NCI-H1694 treated with DMSO at 0.1 percent for 48 hours (cell line): ENCODE measurements at places on chromosomes 6 and 20.

- no peak for DNase-seq
These were observed 601.9 kb downstream of the HTR1B start for GRCh38 chr6:76861403-76861802.

GRCh38 chr20:61112515-61112914, 139.5 kb upstream of the CDH4 start:
- DNase-seq: no peak

DNA sequence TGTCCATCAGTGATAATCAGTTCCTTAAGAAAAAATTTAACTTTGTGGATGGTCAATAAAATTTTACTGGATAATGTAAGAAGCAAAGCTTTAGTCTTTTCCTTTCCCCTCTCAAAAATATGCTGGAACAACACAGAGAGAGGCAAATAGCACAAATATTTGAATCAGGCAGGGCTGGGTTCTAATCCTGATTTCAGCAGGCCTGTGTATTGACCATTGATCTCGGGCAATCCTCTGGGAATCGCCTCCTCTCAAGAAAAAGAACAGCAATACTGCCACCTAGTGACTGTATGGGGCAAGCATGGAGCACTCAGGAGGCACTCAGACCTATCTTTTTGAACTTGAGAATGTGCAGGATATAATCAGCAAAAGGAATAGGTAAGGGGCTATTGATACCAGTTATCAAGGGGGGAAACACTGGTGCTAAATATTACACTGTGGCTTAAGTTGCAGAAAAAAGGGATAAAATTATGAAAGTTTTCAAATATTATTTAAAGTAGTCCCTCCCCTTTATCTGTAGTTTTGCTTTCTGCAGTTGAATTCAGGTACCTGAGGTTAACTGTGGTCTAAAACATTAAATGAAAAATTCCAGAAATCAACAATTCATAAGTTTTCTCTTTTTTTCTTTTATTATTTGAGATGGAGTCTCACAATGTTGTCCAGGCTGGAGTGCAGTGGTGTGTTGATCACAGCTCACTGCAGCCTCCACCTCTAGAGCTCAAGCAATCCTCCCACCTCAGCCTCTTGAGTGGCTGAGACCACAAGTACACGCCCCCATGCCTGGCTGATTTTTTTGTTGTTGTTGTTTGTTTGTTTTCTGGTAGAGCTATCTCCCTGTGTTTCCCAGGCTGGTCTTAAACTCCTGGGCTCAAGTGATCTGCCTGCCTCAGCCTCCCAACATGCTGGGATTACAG, 91.8 kb upstream of the NHSL1 start:
- peak; percentile 43 for DNase-seq

- DNase-seq: no peak
These were observed 422.7 kb downstream of the CD83 start for GRCh38 chr6:14540276-14540675.

DNA sequence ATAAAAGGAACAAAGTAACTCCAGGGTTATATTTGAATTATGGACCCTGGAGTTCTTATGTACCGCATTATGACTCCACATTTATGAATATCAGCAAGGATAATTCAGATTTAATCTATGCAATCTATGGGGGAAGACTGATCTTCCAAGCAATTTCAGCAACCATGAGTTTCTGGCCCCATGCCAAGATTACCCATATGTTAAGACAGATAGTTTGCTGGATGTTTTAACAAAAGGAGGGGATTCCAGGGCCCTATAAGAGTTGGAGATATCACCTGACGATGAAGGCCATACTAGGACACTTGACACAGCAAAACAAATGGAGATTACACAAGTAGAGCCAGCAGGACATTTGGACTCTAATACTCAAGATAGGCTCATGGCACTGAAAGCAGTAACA, 45.9 kb upstream of the PLN start:
- no peak for DNase-seq

DNA sequence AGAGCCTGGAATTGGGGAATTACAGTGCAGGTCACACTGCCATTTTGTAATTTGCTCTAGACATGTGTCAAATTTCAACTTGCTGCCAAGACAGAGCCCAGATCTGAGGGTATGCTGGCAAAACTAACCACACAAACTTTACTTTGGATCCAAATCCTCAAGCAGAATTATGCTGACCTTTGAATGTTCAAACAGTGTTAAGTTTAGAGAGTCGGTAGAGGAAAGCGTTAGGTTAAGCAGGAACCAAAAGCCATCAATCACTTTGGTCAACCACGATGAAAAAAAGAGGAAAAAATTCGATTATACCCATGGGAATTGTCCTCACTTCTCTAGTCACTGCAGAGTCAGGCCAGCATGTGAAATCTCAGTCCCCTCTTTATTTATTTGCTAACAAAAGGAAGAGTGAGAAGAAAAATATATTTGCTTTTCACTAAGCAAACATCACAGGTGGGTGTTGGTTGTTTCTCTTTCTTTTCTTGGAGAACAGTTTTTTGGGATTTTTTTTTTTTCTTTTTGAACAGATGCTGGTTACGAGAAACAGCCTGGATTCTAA, 105.1 kb upstream of the ADGRF1 start:
- no peak for DNase-seq

DNA sequence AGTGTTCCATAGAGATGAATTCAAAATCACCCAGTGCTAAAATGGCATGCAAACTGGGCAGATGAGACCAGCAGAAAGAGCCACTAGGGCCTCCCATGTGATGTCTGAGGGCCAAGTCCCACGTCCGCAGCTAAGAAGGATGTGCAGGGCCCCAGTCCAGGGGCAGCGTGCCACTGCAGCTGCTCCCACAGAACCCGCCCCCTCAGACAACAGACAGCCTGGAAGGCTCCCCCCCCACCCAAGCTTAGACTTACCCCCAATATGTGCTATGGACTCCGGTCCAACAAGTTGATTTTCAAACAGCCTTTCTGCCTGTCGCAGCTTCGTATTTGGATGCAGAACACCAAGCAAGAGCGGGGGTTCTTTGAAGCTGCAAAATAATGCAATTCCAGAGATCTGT, 14.0 kb downstream of the APMAP start:
- DNase-seq: no peak

DNA sequence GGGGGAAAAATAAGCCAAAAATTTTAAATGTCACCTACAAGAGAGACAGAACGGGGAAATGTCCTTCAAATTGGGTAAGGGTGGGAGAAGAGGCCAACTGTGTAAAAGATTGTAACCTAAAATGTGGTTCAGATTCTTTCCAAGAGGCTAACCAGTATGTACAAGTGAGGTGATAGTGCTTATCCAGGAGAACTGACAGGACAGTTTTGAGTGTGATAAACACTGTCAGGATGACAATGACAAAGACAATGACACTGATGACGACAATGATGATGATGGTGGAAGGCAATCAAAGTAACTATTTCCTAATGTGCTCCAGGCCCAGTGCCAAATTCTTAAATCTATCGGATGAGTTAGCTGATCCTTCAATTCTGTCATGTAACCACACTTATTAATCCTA, 57.3 kb downstream of the TASP1 start:
- no peak for DNase-seq

DNA sequence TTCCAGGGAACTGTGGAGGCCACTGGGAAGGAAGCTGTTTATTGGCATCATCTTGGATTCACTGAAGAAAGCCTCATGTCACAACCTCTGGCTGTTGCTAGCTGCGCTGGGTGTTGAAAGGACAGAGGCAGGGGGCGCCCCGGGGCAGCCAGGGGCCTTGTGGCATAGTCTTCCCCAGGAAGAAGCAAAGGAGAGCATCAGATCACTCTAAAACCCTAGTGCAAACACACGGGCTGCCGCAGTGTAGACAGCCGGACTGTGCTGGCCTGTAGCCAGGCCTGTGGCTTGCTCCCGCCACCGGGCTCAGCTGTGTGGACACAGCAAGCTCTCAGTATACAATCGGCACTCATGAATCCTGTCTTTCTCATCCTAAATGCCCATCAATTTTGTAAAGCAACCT, 23.8 kb upstream of the SMOC2 start:
- DNase-seq: no peak

- no peak for DNase-seq
These were observed 4.3 kb downstream of the SNHG17 start for GRCh38 chr20:38430679-38431325.

DNA sequence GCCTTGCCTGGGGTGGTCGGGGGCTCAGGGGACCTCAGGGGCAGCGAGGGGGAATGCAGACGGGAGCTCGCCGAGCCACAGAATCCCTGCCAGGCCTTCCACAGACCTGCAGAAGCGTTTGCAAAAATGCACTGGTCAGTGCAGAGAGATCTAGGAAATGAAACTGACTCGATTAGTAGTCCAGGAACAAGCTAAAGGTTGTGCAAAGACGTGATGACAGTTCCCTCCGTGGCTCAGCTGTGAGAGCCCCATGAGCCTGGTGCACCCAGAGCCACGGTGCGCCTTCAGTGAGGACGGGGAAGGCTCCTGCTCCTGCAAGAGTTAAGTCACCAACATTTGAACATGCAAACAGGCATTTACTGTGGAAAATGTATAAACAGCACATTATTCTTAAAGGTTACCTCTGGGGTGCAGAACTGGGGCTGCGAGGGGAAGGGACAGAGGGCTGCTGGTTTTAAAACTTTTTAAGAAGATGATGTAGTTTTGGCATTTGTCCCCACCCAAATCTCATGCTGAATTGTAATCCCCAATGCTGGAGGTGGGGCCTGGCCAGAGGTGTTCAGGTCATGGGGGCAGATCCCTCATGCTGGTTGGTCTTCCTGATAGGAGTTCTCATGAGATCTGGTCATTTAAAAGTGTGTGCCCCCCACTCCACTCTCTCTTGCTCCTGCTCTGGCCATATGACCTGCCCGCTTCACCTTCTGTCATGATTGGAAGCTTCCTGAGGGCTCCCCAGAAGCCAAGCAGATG, 147.3 kb downstream of the DLL1 start:
- DNase-seq: no peak
